Astrocyte (in vitro differentiated cells and primary cell): ENCODE measurements at places on chromosomes 3 and 15.
A peak's percentile ranks its signal among the peaks of the same experiment; 100 is the strongest.

DNA sequence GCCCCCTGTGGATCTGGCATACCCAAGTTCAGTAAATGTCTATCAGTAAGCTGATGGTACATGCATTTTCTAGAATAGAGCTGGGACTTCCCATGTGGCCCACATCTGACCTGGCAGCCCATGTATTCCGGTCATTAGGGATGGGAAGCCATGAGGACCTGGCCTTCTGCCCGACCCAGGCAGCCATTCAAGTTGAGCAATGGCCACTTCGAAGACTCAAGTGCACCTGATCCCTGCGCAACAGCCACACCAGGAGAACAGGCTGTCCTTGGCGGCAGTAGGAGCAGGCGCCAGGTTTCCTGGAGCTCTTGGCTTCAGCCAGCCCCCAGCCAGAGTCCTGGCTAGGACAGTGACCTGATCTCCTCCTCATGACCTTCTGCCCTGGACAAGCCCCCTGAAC, 14.6 kb downstream of the HEMK1 start:
- no peak for DNase-seq

GRCh38 chr3:126063358-126063965, 20.5 kb downstream of the SLC41A3 start:
- DNase-seq = no peak

GRCh38 chr3:66823532-66823931, 174.6 kb upstream of the KBTBD8 start:
- DNase-seq = no peak

GRCh38 chr3:46599590-46599989, 12.7 kb upstream of the FAM240A start:
- no peak for DNase-seq

DNA sequence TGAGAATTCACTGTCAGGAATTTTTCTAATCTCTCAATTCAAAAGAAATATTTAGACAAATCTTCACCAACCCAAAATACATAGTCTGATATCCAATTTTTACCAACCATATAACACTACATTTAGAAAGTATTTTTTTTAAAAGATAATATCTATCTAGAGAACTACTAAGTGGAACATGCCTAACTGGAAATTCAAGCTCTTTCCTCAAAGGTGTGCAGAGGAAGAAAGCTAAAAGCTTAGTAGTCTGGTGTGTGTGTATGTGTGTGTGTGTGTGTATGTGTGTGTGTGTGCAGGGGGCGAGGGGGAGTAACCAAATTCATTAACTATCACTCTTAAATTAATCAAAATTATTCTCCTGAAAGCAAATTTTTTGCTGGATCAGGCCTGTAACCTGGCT, 797.3 kb downstream of the NAALADL2 start:
- no peak for DNase-seq

DNA sequence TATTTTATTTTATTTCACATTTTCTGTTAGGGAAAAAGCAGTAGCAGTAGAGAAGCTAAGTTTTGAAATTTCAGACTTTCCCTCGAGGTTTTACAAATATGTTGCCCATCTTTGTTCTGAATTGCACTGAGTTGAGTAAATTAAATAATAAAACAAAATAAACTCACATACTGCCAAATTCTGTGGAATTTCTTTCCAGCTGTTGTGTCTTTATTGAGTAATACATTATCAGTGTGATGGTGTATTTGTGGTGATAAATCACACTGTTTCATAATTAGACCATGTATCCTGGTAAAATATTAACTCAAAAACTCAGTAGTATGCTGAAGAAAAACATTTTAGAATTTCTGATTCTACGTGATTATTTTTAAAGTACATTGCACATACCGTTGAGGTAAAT, 592.1 kb downstream of the SI start:
- DNase-seq = no peak

- no peak for DNase-seq
Observed at GRCh38 chr3:188104050-188104449, 49.9 kb upstream of the LPP start.

DNA sequence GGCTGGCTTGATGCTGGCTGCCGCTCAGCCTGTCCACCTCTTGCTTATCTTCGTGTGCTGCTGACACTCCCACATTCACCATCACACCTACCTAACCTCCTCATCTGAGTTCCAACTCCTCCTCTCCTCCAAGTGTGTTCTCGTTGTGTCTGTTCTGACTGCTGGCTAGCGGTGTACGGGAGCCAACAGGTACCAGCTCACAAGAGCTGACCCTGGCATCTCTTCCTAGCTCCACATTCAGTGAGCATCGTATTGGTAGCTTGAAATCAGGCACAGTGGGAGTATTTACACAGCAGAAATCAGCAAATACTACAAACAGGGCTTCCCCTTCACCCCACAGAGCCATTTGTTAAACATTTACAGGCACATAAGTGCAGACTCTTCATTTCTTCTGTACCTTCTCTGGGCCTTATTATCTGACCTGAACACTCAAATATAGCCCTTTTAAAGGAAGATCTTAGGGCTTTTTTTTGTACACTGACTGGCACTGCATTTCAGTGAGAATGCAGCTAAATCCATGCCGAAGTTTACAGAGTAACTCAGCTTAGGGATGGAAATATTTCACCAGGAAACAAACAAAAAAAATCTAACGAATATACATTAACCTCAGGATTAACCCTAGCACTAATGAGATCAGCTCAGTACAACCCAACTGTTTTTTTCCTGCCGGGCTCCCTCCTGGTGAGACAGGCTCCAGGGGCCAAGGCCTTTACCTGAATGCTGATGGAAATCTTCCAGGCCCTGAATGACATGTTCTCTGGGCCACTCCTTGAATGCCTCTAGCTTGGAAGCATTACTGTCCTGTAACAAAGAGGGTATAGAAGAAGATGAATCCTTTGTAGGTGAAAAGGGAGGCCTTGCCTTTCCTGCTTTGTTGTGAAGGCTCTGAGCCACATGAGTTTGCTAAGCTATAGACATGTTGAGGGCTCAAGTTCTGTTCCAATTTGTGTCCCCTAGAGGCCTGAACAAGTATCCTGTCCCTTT, 150.5 kb upstream of the LPP start:
- no peak for DNase-seq

DNA sequence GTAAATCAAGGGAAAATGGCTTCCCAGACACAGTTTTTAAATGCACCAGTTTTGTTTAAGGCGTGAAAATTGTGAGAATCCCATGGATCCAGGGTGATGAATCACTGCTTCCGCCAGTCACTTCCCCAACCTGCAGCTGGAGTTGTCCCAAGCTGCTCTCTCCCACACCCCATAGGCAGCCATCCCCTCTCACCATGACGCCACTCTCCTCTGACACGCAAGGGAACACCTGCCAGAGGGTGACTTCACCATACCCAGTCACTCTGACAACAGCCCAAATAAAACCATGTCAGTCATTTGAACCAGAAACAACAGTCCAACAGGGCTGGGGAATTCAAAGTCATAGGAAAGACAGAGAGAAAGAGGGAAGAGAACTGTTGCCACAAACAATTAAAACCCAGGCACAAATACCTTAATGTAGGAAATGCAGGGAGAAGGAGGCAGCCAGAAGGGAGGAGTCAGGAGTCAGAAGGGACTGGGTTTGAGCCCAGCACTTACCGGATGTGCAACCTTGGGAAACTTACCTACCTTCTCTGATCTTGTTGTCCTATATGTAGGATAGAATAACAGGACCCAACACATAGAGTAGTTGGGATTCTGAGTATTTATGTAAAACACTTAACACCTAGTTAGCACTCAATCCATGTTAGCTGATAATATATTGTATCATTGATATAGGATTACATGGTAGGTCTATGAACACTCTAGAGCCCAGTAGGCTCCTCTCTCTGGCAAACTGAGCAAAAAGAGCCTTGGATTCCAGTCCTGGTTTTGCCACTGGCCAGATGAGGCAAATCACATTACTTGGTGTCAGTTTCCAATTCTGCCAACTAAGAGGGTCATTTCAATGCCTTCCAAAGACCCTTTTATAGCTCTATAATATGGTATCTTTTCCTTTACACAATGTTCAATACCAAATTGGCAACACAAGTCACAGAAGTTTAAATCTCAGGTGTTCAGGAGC, 326.3 kb upstream of the ICE2 start:
- peak; percentile 84 for DNase-seq

- peak; percentile 44 for DNase-seq
Observed at GRCh38 chr3:178381555-178381954, 154.7 kb upstream of the KCNMB2 start.

DNA sequence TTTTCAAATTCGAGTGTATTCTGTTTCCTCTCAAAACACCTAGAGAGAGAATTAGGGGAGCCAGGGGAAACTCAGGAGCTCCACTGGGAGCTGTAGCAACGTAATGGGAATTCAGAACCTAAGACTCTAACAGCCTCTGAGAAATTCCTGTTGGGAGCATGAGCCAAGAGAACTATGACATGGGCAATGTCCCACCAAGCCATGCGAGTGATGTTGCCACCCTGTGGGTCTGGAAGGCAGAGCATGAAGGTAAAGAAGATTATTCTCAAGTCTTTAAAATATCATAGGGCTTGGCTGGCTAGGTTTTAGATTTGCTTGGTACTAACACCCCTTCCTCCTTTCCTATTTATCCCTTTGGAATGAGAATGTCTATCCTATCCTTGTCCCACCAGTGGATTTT, 392.6 kb upstream of the ADAMTS9 start:
- DNase-seq = no peak

DNA sequence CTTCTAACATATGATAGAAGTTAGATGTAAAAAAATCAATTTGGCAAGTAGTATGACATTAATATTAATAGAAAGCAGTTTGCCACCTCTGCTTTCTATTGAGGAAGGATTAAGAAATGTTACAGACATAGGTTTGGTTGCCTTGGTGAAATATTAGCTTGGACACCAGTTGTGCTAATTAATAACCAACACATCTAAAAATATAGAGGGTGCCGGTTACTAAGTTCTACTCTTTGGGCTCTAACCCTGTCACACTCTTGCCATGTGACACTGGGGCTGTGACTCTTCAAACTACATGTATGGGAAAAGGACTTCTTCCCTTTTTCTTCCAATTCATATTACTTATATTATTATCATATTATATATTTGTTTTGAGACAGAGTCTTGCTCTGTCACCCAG, 64.4 kb downstream of the TRIM71 start:
- DNase-seq = no peak

DNA sequence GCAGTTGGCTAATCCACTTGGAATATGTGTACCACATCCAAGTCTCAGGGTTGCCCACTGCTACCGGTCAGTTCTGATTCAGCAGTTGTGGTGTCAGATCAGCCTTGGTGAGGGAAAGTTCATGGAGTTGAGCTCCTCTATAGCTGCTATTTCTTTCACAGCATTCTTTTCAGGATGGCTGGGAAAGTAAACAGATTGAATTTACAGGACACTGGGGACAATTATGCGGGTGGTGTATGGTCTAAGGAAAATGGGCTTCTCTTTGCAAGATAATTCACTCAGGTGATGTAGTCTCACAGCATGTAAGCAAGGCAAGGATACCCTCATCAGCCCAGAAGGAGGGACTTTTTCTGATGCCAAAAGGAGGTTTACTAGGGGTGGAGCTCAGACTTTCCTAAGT, 249.9 kb downstream of the DOCK3 start:
- DNase-seq = no peak
